Thymus (tissue), 14 donors: ENCODE measurements at places on chromosomes 3 and 15. TPM values are rescaled to one million over a fixed set of nuclear protein-coding genes. Genes with fewer than 3 reads are reported as not detected.

DNA sequence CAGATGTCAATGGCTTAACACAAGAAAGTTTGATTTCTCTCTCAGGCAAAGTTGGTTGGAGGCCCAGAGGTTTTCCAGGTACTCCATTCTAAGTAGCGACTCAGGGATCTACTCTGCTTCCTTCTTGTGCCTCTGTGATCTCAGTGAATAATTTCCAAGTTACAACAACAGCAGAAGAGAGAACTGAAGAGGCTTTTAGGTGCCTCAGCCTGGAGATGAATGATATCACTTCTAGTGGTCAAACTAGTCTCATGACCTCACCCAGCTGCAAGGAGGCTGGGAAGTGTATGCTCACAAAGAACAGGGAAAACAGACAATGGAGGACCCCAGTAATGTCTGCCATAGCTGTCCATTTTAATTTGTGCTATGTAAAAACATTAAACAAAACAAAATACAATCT is 4.6 kb upstream of the PRICKLE2 start:
- H3K4me1 ChIP-seq: no peaks in the 10 kb centered on the region
- H3K27ac ChIP-seq: no peak overlapping the region
- no peaks in the 10 kb centered on the region for H3K36me3 ChIP-seq
- no peak for DNase-seq
- H3K27me3 ChIP-seq: no peaks in the 10 kb centered on the region

GRCh38 chr3:39505866-39506742 is 38.6 kb downstream of the MOBP start:
- H3K36me3 ChIP-seq: no peaks in the 10 kb centered on the region
- H3K4me3 ChIP-seq: no peak overlapping the region
- DNase-seq: no peak
- peaks cover 23% of the 10 kb centered on the region for H3K27me3 ChIP-seq

DNA sequence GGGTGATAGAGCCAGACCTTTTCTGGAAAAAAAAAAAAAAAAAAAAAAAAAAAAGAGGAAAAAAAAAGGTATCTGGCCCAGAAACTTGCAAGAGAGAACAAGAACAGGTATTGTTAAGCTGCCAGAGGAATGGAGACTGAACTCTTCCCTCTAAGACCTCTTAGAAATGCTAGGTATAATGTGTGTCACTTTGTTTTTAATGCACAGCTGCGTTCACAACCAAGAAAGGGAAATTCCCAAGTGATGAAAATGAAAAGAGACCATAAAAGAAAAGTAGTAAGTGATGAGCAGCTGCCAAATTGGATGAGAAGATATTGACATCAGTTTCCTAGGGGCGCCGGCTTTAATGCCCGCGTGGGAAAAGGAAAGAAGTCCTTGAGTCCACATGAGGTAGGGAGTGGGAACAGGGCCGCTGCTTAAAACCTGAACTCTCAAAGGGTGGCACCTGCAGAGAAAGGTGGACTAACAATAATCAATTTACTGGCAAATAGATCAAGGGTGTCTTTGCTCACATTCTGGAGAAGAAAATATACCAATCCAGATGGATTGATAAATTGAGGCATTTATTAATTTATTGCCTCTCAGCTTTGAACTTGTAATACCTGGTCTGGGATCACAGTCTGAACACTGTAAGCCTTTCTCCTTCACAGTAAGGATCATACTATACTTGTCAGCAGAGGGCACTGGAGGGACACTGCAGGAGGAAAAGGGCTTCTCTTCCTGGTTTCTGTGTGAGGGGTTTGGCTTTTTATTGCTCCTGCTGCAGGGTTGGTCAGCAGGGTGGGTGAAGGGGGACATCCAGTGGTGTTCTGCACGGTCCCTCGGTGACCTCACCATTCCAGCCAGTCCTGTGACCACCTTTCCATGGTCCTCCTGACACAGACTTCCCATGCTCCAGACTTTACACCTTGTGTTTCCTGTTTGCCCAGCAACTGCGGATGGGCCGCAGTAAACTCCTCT is 131.6 kb downstream of the AQP9 start:
- peaks cover 16% of the 10 kb centered on the region for H3K4me1 ChIP-seq
- H3K27me3 ChIP-seq: no peaks in the 10 kb centered on the region

DNA sequence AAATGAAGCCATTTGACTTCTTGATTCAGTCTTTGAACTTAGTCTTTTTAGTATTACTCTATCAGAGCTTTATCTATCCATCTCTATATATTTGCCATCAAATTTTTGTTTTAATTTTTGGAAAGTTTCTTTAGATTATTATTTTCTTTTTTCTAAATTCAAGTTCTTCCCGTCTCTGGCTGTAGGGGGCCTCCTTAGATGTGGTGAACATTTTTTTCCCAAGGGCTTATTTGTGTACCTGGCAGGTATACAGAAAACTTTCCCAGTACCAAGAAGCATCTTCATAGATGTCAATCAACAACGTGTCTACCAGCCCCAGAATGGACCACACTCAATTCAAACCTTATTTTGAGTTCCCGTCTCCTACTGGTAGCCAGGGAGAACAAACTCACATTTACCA is 486.8 kb upstream of the CNTN4 start:
- no peaks in the 10 kb centered on the region for H3K27me3 ChIP-seq
- no peaks in the 10 kb centered on the region for H3K4me1 ChIP-seq
- DNase-seq: no peak
- no peak overlapping the region for H3K4me3 ChIP-seq

The ZNF770 gene
- total RNA-seq: 20.4 TPM

The NUP210 gene
- 23.8 TPM for total RNA-seq

The WDR49 gene
- 0.90 TPM for total RNA-seq

The SEMA5B gene
- 0.99 TPM for total RNA-seq
